ENCODE measurements at places on chromosomes 2 and 18.

DNA sequence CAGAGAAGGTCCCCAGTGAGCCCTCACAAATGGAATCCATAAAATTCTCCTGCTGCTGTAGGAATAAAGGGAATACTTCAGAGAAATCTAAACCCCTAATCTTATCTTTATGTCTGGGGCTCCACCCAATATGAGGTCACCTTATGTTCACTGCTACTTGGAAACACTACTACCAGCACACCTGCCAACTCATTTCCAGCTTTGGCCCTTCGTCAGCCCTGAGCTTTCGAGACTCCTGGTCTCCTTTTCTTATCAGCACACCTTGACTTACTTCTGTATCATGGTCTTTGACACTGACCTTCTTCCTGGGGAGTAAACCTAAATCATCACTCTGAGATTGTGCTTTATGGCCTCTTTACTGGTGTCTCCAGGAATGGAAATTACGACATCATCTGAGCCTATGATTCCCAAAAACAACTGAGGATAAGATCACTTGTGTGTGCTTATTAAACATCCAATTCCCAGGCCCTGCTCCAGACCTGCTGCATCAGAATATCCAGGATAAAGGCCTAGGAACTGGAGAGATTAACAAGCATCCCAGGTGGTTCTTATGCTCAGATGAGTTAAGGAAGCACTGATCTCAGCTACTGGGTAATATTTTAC lies 22.2 kb upstream of the ASNSD1 start:
- no peak for DNase-seq

DNA sequence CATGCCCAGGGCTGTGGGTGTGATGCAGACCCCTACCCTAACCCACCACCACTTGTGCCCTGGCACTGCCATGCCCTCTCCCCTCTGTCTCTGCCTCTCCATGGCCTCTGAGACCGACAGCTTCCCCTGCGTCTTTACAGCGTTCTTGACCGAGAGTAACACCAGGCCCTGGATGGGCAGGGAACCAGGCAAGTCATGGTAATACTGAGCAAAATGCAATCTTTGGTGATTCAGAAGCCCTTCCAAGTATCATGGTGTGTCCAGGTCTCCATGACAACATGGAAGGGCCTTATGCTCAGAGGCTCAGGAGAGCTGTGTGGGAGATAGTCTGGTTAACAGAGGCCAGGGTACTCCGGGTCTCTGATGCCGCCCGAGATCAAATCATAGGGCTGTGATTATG lies 176.1 kb downstream of the KLHL29 start:
- DNase-seq, result no peak

DNA sequence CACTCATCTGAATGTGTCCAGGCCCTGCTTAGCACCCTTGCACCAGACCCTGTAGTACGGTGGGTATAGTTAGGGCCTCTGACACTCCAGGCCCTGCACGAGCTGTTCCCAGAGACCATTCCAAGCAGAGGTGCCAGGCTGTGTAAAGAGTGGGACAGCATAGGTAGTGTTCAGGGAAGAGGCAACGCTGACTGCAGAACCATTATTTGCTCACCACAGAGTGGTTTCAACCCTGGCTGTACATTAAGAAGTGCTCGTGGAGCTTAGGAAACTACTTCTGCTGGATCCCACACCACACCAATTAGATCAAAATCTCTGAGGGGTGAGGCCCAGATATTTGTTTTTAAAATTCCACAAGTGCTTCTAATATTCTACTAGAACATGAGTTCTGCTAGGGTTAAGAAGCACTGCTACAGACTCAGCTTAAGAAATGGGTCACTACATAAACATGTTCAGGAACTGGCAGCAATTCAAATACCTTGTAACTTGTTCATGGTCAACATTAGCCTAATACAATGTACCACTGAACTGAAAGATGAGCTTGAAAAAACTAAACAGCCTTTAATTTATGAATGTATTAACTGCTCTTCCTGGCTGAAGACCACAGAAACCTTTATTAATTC lies 183.0 kb downstream of the MYO5B start:
- no peak for DNase-seq

DNA sequence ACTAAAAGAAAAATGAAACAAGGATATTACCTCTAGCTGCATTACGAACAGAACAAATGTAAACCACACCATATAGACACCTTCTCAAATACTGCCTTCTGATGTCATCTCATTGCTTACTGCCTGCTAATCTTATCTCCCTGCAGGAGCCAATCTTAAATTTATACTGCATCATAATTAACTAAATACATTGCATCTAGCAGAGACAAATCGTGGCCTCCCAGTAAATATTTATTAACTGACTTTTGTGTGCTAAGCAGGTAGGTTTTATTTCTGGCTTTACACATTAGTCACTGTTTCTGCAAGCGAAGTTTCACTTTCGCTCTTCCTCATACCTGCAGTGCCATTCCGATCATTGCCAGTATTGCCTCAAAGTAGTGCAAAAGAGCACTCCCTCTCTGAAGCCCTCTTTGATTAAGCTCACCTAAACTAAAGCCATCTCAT lies 67.5 kb downstream of the SPATS2L start:
- DNase-seq, result peak; percentile 37

- no peak for DNase-seq
These were observed 191.0 kb downstream of the GRB14 start for GRCh38 chr2:164430166-164430783.

DNA sequence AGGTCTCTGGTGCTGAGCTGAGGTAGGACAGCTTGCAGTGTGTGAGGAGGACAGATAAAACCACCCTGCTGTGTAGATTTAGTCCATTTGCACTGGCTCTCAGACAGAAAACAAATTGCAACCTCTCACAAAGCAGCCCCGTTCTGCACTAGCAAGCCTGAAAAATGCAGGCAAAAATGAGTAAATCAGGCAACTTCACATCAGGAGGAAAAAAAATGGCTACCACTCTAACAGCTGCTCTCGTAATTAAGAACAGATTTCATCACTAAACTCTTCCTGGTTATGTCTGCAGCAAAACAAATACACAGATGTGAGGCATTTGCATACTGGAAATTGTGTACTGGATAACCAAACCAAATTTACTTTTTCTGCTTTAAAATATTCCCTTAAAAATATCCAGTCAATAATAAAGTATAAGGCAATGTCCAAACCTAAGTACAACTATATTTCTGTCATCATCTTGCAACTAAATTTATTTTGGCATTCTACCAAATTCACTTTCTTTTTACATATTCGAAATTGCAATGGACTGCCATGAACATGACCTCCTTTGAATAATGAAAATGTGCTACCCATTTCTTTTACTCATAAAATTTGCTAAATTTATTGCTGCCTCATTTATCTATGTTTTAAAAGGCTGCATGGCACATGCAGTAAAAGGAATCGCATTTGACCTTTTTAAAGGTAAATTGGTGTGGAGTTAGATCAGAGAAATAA lies 157.4 kb downstream of the AFF3 start:
- no peak for DNase-seq

GRCh38 chr2:5315512-5315911 lies 376.7 kb upstream of the SOX11 start:
- DNase-seq, result no peak

DNA sequence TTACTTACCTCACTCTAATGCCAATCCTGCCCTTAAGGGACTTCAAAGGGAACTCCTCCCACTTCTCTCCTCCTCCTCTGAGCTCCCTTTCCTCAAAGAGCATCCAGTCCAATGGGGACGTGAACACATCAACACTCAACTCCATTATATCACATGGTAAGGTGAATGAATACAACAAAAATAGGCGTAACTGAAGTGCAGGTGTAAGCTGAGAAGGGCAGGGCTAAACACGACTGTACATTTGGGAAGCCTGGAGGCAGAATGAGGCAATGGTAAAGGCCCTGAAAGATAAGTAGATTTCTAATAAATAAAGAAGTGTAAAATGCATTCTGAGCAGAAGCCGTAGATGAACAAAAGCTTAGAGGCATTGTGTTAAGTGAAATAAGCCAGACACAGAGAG lies 226.1 kb upstream of the TRIB2 start:
- DNase-seq, result no peak

All from GM18507 (cell line).